ENCODE measurements at places on chromosomes 13 and 19.

GRCh38 chr13:97583907-97584497 lies 150.0 kb downstream of the RAP2A start:
- DNase-seq = no peak

GRCh38 chr13:94784066-94784465 lies 71.7 kb upstream of the SOX21 start:
- peak; percentile 13 for DNase-seq

- peak; percentile 21 for DNase-seq
Measured at GRCh38 chr19:51107406-51108065, 673 bp downstream of the CTU1 start.

- DNase-seq = peak; percentile 14
Measured at GRCh38 chr19:39032063-39032918, at the start of gene FBXO27. Gene FBXO27 (minus strand): TSS chr19:39032549. CDS start chr19:39032227, 322 bp downstream.

DNA sequence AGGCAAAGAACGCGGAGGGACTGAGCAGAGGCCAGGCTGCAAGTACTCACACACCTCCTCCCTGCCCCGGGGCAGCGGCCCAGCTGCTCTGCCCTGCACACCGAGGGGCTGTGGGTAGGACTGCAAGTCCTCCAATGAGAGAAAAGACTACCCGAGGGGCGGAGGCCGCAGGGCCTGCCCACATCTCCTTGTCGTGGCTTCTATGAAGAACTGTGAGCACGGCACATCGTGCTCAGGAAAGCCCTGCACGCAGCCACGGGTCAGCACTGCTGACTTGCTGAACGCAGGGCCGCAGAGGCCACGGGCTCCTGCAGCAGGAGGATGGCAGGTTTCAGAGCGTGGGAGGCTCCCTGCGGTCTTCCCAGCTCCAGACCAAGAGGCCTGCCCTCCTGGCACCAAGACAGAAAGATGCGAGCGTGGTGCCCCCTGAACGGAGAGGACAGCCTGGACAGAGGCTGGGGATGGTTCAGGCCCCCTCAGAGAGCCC lies 37.4 kb downstream of the CEBPG start:
- no peak for DNase-seq

DNA sequence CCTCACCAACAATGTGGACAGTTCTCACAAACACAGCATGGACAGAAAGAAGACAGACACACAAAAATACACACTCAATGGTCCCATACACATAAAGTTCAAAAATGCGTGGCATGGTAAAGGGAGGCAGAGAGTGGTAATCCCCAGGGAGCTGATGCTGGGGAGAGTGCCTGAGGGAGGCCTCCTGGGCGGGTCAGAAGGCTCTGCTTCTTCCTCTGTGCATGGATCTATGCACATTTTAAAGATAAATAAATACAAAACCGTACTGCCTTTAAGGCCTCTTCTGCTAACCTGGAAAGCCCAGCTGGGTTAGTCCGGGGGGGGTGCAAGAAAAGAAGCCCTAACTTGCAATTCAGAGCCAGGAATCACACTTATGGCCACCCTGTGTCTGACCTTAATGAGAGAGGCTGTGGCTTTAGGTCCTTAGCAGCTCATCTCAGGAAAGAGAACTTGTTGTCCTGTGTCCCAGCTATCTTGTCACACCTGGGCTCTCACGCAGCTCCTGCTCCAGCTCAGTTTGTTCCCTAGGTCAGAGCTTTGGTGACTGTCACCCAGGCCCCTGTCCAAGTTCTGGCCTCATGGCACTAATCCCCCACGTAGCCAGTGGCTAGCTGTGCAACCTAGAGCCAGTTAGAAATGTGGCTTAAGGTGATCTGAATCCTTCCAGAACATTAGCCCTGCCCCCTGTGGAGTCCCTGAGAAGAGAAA lies 28.5 kb downstream of the POP4 start:
- DNase-seq = no peak

- DNase-seq = no peak
Measured at GRCh38 chr13:80462567-80462966, 121.6 kb upstream of the SPRY2 start.

DNA sequence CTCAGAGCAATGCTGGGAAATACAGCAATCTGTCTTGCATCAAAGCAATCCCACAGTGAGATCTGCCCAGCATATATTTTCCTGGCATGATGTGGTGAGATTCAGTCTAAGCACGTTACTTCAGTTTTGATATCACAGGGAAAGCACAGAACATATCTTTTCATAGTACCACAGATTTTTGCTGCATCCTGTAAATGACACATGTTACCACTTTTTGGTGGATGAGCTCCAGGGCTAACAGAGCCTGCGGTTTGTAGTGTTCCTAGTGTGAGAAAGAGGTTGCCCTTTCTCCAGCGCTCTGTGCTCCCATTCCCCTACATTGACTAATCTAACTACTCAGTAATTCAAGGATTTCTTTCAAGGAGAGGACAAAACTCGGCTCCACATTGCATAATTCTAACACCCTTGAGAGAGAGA lies 409.0 kb downstream of the GPC6 start:
- DNase-seq = peak; percentile 63

- peak; percentile 87 for DNase-seq
Measured at GRCh38 chr19:46859637-46860124, 1.1 kb upstream of the ARHGAP35 start.

DNA sequence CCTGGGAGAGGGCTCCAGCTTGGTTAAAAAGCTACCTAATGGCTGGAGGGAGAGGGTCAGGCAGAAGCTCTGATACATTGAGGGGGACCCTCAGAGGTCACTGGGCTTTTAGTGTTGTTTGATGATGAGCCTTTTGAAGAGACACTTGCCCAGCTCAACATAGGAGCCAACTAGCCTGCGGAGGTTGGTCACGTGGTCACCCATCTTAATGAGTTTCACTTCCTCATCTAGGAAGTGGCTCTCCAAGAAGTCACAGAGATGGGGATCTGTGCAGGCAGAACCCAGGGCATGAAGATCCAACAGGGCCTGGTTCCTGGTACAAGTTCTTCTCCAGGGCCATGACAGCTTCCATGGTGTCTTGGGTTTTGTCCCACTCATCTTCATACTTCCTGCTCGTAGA lies 33.4 kb downstream of the IPO5 start:
- no peak for DNase-seq

DNA sequence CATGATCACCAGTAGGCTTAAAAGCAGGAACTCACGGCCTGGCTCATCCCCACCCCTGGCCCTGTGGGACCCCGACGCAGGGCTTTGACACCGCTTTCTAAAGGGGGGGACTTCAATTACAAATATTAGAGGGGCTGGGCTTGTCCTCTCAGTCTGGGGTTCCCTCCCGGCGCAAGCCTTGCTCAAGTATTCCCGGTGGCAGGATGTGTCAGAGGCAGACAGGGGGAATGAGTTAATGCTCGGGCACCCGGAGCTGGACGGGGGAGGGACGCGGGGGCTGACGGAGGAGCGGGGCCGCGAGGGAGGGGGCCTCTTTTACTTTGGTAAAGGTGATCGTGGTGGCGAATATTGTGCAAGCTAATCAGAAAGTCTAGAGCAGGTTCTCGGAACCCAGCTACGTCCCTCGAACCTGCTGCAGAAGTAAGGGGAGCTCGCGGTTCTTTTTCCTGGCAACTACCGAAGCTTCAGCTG lies 1.1 kb downstream of the FGF14 start:
- DNase-seq = peak; percentile 7

GRCh38 chr19:30690935-30691818 lies 319.0 kb downstream of the ZNF536 start:
- no peak for DNase-seq

DNA sequence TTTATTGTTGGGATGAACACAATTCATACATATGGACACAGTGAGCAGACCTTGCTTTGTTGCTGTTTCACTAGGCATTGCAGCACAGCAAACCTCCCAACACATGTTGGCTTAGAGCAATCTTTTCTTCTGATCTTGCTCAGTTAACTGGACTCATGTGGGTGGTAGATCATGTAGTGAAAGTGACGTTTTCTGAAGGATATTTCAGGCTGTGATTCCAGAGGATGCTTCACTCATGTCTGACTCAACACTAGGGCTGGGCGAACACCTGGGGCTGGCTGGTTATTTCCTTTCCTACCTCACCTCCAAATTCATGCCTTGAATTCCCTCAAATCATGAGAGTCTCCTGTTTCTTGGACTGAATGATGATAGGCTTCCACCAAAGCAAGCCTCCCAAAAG lies 14.3 kb upstream of the LGALS13 start:
- DNase-seq = no peak

- DNase-seq = no peak
Measured at GRCh38 chr13:113169277-113170272, 11.1 kb downstream of the PROZ start.

DNA sequence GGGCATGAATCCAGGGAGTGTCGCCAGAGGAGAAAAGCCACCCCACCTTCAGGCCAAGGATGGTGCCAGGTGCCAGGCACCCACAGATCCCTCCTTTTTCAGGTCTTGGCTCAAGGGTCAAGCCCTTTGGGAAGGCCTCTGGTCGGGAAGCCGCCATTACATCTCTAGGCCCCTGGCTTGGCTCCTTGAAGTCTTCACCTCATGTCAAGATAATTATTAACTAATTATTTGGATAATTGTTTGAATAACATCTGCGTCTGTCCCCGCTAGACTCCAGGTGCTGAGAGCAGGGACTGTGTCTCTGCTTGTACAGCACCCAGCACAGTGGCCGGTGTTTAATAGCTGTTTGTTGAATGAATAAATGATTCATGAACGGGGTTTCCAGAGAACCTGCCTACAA lies 1.2 kb downstream of the KLK13 start:
- no peak for DNase-seq

GRCh38 chr19:48469289-48469881 lies at the start of gene CYTH2:
Gene CYTH2 (plus strand): TSS chr19:48469369. CDS start chr19:48469508, 139 bp downstream.
- peak; percentile 88 for DNase-seq

DNA sequence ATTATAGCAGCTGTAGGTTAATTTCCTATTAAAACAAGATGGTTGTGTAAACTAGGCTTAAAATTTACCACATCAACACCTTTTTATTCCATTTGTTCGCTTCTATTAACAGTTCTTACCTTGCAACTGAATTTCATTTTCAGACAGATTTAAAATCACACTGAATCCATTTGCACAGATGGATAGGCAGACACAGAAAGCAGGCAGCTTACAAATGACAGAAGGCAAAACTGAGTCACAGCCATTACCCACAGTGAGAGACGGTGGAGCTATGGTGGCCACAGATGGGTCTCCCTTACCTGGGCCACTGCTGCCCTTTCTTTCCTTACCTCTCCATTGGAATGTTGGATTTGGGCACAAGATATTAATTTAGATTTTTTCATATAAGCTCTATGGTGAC lies 1567.8 kb upstream of the SLC10A2 start:
- DNase-seq = no peak

GRCh38 chr13:29532821-29533220 lies 62.7 kb downstream of the SLC7A1 start:
- no peak for DNase-seq

GRCh38 chr13:113763254-113763653 lies 4.2 kb downstream of the TMEM255B start:
- DNase-seq = no peak

DNA sequence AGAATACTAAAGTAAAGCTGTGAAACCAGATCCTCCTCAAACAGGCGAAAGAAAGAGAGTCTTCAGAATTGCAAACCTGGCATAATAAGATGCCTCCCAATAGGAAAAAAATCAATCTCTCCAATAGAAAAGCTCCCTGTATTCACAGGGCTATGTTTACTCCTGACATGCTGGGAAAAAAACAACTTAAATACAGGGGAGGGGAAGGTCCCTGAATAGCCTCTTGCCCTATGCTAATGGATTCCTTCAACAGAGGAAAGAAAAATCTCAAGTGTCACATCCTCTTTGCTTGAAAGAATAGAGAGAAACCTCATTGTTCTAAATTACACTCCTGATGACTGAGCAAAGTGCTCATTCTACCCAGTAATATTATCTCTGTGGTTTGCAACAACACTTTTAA lies 1271.1 kb upstream of the PRR20A start:
- no peak for DNase-seq

DNA sequence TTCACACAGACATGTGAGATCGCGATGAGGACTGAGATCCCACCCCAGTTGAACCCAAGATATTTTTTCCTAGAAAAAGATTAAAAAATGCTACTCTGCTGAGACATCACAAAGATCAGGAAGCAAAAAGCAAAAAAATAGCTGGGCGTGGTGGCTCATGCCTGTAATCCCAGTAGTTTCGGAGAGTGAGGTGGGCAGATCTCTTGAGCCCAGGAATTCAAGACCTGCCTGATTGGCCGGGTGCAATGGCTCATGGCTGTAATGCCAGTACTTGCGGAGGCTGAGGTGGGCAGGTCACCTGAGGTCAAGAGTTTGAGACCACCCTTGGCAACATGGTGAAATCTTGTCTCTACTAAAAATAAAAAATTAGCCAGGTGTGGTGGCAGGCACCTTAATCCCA lies 1.1 kb downstream of the FUT3 start:
- DNase-seq = no peak

- DNase-seq = peak; percentile 82
Measured at GRCh38 chr19:12052497-12053169, at the start of gene ZNF878. Gene ZNF878 (minus strand): TSS chr19:12052961. CDS start chr19:12052801, 160 bp downstream.

GRCh38 chr19:11506101-11506555 lies 489 bp upstream of the ZNF653 start:
- DNase-seq = no peak

- no peak for DNase-seq
Measured at GRCh38 chr19:11745869-11746268, 7.1 kb upstream of the ZNF823 start.

- no peak for DNase-seq
Measured at GRCh38 chr13:81770868-81771505, 1430.1 kb upstream of the SPRY2 start.

DNA sequence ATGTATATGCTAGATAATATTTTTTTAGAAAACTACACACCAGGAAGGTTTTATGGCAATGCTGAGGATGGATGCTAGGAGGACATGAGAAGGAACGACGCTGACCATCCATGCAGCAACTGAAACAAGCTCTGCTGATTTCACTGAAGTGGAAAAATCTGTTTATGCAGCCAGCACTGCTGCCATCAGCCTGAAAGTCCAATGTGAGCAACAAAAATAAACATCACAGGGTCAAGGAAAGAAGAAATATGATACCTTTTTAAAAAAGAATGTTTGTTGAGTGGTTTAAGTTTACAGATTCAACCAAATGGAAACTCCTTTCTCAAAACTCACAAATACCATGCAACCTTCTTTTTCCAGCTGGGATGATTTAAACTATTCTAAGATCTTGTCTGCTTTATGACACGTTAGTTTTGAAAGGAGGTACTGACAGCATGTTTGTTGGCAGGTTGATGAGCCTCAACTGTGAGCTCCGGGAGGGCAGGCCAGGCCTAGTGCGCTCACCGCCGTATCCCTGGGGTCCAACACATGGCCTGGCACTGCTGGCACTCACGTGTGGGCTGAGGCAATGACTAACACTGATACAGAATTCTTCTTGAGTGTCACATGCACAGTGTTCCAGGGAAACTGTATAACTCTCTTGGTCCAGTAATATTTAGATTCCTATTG lies 46.8 kb downstream of the LATS2 start:
- DNase-seq = peak; percentile 90

DNA sequence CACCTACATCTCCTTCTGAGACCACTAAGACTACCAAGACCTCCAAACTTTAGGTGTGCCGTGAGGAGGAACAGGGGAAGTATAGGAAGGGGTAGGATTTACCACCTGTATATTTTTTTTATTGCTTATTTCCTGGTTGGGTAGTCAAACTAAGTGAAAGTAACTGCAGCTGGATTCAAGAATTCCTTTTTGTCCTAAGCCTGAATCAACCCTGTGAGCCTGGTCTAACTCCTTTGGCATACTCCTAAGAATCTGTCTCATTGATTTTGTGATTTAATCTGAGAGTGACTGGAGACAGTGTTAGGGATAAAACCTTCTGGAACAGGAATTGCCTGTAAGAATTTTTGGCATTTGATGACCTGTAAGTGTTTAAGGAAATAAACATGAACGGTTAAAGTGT lies 523.5 kb upstream of the MIR17HG start:
- no peak for DNase-seq
